Fibroblast of gingiva (primary cell): ENCODE measurements at places on chromosomes 2 and 18.

- no peak for DNase-seq
These were observed 13.2 kb downstream of the ADRA2B start for GRCh38 chr2:96103187-96103601.

DNA sequence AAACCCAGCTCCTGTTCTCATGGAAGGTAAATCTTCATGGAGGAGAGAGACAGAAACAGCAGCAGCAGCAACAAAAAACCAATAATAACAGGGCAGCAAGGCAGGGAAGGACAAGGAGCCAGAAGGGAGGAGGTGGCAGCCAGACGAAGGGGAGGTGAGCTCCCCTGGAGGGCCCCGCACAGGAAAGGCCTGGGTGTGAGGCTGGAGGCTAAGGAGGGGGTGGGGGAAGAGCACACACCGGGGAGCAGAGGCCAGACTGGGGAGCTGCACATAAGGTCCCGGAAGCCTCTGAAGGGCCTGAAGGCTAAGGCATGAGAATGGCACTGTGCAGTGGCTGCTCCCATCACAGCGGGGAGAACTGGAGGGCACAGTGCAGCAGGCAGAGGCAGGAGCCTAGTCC, 94.8 kb upstream of the SMAD7 start:
- DNase-seq: no peak

- DNase-seq: peak; percentile 66
These were observed 287.9 kb upstream of the TRIB2 start for GRCh38 chr2:12428786-12429185.

- DNase-seq: no peak
These were observed 62.3 kb downstream of the SOWAHC start for GRCh38 chr2:109676346-109676902.

- peak; percentile 13 for DNase-seq
These were observed 316 bp downstream of the FKBP7 start for GRCh38 chr2:178478130-178478438.
